ENCODE measurements at places on chromosomes 16 and 17.

DNA sequence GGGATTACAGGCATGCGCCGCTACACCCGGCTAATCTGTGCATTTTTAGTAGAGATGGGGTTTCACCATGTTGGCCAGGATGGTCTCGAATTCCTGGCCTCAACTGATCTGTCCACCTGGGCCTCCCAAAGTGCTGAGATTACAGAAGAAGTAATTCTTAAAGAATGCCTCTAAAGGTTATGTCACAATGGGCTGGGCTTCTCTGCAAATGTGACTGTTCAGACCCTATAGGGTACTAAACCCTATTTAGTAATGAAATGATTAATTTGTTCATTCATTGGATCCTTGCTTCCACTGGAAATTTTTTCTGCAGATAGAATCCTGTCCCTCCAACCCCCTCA lies 108.8 kb upstream of the CORO6 start:
- no peak for DNase-seq

DNA sequence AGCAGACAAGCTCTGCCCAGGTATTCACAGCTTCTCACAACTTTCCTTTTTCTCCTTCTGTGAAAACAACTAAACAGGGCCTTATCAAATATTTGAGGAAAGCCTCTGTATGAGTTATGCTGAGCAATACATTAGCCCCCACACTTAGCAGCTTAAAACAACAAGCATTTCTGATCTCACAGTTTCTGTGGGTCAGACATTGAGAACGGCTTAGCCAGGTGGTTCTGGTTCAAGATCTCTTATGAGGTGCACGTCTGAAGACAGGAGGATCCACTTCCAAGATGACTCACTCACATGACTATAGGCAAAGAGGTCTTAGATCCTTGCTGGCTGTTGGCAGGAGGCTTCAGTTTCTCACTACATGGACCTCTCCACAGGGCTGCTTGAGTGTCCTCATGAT lies 181.4 kb upstream of the WSCD1 start:
- no peak for DNase-seq

DNA sequence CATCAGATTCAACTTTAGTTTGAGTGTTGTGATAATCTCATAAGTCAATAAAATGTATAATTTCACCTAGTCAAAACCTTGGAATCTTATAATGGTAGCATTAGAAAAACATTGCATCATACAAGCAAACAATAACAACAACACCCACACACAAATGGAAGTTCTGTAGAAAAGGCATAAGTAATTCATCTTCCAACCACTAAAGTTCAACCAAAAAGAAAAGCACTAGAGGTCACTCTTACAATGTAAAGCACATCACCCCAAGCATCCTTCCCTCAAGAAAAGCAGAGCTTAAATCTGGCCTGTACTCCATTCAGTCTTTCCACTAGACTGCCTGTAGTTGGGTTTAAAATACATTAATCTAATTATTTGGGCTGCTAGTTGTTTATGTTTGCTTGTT lies 1.8 kb downstream of the CNTNAP4 start:
- DNase-seq: peak; percentile 1

DNA sequence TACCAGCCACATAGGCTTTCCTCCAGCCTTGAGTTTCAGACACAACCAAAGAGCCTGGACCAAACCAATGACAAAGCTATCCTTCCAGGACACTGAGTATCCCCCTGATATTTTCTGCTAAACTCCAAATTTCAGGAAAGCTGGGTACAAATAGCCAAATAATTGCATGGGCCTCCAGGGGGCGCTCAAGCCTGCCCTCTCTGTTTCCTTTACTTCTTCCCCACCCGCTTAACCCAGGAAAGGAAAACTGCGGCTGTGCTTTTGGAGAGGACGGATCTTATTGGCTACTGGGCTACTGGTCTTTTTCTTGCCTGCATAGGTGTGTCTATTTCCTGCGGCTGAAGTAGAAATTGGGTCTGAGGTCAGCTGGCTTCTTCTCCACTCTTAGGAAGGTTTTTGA lies 30.1 kb downstream of the GNGT2 start:
- peak; percentile 55 for DNase-seq

DNA sequence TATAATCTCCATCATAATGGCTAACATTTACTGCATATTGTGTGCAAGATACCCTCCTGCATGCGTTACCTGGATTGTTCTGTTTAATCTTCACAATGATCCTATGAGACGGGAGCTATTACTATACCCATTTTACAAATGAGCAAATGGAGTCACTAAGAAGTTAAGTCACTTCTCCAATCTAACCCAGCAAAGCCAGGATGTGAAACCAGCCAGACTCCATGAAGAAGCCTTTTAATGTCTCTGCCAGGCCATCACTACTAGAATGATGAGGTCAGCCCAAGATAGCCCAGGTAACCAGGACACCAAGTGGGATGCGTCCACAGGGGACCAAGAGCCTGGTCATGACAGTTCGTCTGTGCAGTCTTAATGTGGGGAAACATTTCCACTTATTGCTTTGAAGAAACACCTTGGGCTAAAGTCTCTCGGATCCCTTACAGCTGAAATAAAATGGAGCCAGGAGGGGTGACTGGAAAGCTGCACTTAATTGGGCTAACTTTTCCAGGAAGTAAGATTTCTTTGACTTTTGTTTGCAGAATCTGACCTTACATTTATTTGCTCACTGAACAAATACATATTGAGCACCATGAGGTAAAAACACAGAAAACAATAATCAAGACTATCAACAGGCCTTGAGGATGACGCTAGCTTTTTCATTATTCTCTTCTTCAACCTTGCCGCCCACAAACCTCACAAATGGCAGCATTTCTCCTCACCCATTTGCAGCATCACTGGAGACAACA lies 926 bp upstream of the SHCBP1 start:
- no peak for DNase-seq

- no peak for DNase-seq
These were observed 81.3 kb upstream of the SOX9 start for GRCh38 chr17:72039490-72039889.

- no peak for DNase-seq
These were observed 48.7 kb downstream of the TEX14 start for GRCh38 chr17:58643147-58643546.

DNA sequence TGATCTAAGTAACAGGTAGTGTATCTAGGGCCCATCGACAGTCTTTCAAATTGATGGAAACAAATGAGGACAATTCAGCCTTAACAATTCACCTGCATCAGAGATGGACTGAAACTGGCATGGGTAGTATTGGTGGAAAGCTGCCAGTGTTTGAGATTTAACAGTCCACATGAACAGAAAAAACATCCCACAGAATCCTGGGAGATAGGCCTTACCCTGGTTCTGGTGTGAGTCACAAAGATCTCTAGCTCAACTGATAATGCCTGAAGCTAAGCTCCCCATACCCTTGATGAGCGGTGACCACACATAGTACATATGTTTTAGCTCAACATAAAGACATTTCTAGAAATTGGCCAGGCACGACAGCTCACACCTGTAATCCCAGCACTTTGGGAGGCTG lies 21.9 kb downstream of the CRK start:
- DNase-seq: no peak

GRCh38 chr17:76848670-76849069 lies 19.5 kb upstream of the MGAT5B start:
- no peak for DNase-seq

GRCh38 chr17:75130632-75131277 lies 787 bp downstream of the NT5C start:
- peak; percentile 63 for DNase-seq

- DNase-seq: peak; percentile 55
These were observed 16.7 kb downstream of the GNGT2 start for GRCh38 chr17:49193513-49194296.

DNA sequence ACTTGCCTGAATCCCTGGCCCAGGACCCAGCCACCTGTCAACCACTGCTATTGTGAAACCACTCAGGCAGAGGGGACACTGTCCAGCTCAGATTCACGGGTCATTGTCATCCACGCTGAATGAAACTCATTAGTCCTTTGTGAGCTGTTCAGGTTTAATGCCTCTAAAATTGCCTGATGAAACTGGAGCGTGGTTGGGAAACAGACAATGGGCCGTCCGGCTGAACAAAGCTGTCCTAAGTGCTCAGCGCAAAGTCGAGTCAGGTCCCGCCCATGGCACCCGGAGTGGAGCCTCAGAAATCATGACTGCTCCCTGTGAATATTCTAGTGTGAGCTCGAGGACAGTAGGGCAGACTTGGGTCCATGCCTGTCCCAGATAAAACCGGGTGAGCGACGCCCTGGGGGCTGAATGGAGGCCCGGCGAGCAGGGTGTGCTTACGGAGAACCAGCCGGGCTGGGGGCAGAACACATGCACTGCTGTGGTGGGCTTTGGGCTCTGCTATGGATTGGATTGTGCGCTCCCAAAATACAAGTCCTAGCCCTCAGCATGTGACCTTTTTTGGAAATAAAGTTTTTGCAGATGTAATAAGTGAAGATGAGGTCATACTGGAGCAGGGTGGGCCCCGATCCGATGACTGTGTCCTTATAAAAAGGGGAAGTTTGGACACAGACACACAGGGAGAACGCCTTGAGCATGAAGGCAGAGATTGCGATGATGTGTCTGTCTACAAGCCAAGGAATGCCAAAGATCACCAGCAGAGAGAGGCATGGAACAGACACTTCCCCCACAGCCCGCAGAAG lies 12.9 kb upstream of the CMIP start:
- DNase-seq: no peak

DNA sequence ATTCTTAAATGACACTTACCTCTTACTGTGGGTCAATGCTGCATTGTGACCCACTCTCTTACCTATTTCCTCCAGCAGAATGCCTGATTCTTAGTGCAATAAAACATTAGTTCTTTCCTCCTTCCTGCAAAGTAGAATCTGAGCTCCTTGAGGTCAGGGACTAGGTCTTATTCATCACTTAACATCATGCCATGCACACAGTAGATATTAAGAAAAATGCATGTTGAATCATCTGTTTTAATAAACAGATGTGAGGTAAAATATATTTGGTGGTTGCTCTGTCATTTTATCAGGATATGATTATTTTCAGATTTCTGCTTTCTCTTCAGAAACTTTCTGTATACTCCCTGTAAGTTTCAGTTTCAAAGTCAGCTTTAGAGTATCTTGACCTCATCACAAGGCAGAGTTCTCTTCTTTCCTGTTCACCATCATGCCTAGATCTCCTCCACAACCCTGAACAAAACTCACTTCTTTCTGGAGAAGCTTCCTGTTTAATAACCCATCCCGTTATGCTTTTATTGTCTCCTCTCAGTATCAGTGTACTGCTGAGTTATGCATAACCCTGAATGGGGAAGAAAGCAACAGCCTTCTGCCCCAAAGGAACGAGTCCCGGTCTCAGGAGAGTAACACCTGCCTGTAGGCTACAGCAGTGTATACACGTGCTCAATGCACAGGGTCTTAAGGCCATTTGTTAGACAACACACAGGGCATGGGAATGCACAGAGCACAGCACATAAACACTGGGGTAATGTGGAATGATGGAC lies 30.3 kb upstream of the SUPT4H1 start:
- peak; percentile 41 for DNase-seq

DNA sequence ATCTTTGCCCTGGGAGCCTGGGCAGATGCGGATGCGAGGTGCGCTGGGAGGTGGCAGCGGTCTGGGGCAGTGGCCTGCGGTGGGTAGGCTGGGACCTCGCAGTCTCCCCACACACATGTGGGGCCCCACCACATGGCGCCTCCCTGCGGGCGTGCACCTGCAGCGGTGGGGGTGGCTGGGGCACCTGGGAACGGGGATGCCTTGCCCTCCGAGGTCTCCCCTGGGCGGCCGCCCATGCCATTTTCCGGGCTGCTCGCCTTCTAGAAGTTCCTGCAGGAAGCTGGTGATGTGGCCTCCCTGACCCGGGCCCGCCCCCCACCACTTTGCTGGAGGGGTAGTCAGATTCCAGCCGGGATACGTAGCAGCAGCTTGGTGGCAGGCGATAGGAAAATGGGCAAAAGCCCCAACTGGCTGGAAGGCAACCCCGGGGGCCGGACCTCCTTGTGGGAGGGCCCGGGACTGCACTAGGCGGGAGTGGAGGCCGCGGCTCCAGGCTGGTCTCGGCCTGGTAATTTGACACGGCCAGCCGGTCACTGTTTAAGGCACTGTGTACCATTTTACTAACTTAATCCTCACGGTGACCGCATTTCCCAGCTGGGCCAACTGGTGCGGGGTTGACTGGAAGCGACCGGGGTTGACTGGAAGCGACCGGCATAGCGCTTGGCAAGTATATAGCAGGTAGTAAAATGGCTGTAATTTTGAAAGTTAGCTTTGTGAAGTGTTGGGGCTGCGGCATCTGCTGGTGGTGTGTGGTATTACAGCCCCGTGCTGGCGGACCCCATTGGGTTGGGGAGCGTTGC lies 38.5 kb downstream of the IGF2BP1 start:
- peak; percentile 42 for DNase-seq

DNA sequence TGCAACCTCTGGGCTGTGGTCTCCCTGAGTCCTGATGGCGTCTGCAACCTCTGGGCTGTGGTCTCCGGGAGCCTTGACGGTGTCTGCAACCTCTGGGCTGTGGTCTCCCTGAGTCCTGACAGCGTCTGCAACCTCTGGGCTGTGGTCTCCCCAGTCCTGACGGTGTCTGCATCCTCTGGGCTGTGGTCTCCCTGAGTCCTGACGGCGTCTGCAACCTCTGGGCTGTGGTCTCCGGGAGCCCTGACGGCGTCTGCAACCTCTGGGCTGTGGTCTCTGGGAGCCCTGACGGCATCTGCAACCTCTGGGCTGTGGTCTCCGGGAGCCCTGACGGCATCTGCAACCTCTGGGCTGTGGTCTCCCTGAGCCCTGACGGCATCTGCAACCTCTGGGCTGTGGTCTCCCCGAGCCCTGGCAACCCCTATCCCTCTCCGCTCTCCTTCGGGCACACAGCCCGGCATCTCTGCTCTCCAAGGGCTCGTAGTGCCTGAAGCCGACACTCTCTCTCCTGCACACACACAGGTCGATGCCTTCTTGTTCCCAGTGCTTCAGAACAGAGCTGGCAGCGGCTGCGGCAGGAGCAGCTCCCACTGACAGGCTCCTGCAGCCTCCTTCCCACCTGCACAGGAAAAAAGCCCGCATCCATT lies 45.6 kb downstream of the METRNL start:
- peak; percentile 53 for DNase-seq

DNA sequence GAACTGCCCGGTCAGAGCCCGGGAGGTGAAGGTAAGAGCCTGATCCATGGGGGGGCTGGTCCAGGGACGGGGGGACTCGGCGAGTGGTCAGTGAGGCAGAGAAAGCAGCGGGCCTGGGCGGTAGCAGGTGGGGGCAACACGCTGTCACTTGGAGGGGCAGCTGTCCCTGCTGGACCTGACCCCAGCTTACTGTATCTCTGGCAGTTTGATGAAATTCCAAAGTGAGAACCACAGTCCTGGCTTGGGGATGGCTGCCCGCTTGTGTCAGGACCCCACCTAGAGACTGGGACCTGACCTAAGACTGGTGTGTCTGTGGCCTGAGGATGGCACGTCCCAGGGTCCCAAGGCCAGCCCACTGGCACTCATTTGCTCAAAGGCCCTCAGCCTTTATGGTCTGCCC lies 35.1 kb upstream of the KSR1 start:
- no peak for DNase-seq

- no peak for DNase-seq
These were observed 41.0 kb downstream of the HOXB1 start for GRCh38 chr17:48489781-48490180.

DNA sequence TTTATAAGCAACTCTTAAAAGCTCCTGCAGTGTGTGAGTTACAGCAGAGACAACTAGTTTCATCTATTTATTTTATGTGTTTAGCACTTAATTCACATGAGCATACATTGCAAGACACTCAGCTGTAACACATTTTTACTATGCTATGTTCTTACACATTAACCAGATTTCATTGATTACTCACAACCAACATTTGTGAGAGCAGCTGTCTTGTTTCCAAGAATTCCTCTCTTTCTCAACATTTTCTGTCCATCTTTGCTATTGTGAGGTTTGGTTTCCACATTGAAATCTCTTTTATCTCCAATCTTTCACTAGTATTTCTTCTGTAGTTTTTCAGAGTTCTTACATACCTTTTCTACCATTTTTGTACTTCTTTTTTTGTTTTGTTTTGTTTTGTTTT lies 51.2 kb downstream of the COPRS start:
- no peak for DNase-seq

Measured in activated CD4-positive, alpha-beta T cell treated with anti-CD3 and anti-CD28 coated beads, Interleukin-10, Interleukin-2, amounts not matched to agents 100 ng/mL and 50 ng/mL, durations not matched to agents 16 hours and 8 hours (primary cell).